ENCODE measurements at places on chromosomes 12 and 14.

GRCh38 chr12:111447571-111448265 lies 42.0 kb downstream of the SH2B3 start:
- no peak for DNase-seq

GRCh38 chr12:25395227-25395626 lies 144.5 kb upstream of the KRAS start:
- DNase-seq, result no peak

GRCh38 chr12:101552277-101552676 lies 42.5 kb upstream of the MYBPC1 start:
- DNase-seq, result peak; percentile 73

- no peak for DNase-seq
These were observed 94.5 kb upstream of the NRXN3 start for GRCh38 chr14:78075555-78076277.

- peak; percentile 7 for DNase-seq
These were observed 360.1 kb upstream of the TBX3 start for GRCh38 chr12:115044073-115044472.

GRCh38 chr12:97306147-97306546 lies 156.5 kb upstream of the RMST start:
- no peak for DNase-seq

- no peak for DNase-seq
These were observed 21.4 kb downstream of the OTUB2 start for GRCh38 chr14:94047581-94047980.

GRCh38 chr12:43957732-43958372 lies 122.0 kb downstream of the TMEM117 start:
- peak; percentile 59 for DNase-seq

DNA sequence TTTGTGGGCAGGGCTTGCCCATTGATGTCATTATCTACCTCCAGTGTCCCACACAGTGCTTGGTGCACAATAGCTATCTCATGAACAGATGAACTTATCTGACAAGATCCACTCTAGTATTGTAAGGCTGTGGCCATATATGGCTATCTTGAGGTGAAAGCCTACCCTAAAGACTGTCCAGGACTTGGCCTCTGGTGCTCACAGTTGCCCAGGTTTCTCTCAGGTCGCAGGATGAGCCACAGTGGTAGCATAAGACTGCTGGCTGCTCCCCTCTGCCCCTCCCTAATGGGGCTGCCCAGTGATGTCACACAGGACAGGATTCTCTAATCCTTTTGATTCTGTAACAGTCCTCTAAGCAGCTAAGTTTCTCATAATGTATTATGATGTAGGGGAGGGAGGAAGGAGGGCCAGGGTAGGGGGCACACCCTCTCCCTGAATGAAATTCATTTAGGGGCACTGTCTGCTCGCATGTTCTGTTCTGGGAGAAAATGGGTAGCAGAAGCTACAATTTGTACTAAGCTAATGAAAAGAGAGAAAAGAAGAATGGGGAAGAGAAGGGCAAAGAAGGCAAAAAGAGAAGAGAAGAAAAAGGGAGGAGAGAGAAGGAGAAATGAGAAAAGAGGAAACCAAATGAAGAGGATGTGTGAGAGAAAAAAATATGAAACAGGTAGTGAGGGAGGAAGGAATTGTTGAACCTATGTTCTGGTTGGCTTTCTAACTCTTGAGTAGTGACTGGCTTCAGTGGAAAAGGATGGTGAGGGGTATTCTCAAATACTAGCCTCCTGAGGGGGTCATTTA lies 3.4 kb upstream of the PPM1A start:
- no peak for DNase-seq

- DNase-seq, result no peak
These were observed 52.0 kb downstream of the PEBP1 start for GRCh38 chr12:118187751-118188435.

GRCh38 chr12:273382-273781 lies 10.7 kb upstream of the SLC6A13 start:
- no peak for DNase-seq

DNA sequence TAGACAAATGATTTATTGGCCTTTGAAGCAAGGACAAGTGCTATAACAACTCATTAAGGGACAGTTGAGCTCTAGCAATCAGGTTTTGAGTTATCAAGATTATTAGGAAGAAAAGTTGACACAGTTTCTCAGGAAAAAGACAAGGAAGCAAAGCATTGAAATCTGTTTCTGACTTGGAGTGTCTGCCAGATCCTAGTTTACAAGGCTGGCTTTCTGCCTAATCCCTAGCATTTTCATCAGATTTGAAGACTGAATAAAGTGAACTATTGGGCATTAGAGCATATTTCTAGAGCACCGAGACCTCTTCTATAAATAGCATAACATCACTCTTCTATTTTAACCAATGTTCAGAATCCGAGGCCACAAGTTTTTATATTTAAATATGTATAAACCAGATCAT lies 7.0 kb downstream of the SYT1 start:
- no peak for DNase-seq

DNA sequence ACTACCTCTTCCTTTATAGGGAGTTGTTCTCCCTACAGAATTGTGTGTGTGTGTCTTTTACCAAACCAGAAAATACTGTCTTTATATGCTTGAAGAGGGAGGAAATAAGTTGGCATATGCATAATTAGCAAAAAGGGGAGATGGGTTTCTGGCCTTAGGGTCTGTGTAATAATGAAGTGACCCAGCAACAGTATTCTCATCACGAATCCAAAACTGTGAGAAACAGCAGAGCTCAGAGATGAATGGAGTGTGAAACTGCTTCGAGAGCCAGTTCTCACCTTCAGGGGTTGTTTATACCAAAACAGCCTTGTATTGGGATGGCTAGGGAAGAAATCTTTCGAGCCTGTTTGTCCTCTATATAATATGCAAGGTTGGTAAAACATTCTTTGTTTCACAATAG lies 227.5 kb downstream of the MON2 start:
- no peak for DNase-seq

- no peak for DNase-seq
These were observed 327.2 kb downstream of the EMP1 start for GRCh38 chr12:13523536-13524307.

- DNase-seq, result no peak
These were observed at the start of gene ASCL1 for GRCh38 chr12:102957339-102958050. TSS of gene ASCL1 (plus strand) at chr12:102957674. CDS start at chr12:102958245, 571 bp downstream.

DNA sequence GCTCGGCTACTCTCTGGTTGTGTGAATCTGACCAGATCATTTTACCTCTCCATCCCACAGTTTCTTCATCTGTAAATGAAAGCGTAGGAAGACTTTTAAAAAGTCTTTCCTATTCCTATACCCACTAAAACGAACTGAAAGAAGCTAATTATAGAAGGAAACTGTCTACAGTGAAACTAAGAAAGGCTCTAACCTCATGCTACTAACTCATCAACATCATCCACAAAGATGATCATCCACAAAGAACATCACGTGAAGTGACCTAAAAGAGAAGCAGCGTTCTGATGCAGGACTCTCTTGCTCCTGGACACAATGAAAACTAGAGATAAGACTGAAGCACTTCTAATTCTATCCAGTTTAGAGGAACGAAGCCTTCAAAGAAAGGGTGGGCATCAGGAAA lies 58.5 kb upstream of the OSBPL8 start:
- no peak for DNase-seq

- DNase-seq, result no peak
These were observed 753.6 kb downstream of the SLC16A7 start for GRCh38 chr12:60349232-60349978.

DNA sequence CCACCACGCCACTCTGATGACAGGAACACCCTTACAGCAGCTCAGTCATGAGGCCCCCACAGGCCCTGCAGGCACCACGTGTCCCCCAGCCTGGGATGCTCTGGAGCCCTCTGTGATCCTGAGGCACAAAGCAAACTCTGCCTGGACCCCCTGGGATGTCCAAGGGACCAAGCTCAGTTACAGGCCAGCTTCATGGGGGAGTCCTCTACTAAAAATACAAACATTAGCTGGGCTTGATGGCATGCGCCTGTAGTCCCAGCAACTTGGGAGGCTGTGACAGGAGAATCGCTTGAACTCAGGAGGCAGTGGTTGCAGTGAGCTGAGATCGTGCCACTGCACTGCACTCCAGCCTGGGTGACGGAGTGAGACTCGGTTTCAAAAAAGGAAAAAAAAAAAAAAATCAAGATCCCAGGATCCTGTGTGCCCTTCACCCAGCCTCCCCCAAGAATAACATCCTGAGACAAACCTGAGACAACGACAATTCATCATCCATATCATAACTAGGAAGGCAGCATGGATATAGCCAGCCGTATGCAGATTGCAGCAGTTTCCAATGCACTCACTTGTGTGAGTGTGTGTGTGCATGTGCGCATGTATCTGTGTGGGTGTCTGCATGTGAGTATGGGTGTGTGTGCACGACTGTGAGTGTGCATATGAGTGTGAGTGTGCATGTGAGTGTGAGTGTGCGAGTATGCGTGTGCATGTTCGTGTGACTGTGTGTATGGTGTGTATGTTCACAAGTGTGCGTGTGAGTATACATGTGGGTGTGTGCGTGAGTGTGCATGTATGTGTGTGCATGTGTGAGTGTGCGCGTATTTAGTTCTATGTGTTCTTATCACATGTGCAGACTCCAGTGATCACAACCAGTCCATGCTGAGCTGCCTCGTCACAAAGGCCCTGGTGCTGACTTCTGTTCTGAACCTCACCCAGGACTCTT lies 52.1 kb downstream of the NCOR2 start:
- no peak for DNase-seq

GRCh38 chr12:114504311-114504710 lies 98.4 kb upstream of the TBX5 start:
- DNase-seq, result no peak

DNA sequence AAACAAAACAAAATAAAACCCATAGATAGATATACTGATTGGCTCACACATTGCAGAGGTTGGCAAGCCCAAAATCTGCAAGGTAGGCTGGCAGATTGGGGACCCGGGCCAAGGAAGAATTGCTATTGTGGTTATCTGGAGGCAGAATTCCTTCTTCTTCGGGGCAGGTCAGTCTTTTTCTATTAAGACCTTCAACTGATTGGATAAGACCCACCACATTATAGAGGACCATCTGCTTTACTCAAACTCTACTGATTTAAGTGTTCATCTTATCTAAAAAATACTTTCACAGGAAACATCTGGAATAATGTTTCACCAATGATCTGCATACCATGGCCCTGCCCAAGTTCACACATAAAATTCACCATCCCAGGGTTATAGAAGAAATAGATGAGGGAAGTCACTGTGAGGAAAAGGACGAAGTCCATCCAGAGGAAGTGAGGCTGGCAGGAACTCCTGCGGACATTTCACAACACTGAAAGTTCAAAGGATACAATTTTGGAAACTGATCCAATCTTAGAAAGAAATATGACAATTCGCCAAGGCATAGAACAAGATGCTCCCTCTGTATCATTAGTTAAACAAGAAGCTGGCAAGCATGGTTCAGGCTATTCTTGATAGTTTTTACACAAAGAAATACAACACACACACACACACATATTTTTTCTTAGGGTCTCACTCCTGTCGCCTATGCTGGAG lies 127.6 kb upstream of the MED13L start:
- DNase-seq, result no peak

DNA sequence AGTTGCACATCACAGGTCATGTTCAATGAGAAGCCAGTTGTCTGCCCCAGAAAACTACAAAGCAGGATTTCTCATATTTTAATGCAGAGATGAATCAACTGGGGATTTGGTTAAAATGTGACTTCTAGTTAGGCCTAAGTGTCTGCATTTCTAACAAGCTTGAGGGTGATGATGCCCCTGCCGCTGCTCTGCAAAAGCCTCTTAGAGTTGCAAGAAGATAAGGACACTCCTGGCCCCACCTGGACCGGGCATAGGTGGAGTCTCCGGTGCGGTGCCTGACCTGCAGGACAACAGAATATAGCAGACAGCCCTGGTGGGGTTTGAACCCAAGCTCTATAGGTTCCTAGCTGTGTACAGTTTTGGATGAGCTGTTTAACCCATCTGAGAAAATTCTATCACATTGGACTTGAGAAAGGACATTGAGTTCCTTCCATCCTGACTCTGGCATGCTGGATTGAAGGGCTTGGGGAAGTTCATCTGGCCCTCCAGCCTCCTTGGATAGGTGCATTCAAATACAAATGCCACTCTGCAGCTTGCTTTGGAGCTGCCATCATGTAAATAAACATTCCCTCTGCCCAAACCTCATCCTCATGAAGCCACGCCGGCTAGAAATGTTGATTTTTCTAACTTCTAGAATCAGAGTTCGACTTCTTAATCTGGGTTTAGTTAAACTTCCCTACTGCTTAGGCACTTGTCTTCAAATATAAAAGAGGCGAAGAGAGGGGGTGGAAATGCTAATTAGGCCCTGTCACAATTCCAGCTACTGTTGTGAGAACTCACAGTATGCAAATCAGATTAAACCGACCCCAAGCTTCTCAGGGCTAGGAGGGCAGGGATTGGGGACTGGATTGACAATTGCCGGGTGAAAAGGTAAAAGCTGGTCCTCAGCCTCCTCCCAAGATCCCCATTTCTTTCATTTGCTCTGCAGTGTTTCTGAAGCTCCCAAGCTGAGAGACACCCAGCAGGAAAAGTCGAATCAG lies 1225.6 kb downstream of the VRK1 start:
- no peak for DNase-seq

DNA sequence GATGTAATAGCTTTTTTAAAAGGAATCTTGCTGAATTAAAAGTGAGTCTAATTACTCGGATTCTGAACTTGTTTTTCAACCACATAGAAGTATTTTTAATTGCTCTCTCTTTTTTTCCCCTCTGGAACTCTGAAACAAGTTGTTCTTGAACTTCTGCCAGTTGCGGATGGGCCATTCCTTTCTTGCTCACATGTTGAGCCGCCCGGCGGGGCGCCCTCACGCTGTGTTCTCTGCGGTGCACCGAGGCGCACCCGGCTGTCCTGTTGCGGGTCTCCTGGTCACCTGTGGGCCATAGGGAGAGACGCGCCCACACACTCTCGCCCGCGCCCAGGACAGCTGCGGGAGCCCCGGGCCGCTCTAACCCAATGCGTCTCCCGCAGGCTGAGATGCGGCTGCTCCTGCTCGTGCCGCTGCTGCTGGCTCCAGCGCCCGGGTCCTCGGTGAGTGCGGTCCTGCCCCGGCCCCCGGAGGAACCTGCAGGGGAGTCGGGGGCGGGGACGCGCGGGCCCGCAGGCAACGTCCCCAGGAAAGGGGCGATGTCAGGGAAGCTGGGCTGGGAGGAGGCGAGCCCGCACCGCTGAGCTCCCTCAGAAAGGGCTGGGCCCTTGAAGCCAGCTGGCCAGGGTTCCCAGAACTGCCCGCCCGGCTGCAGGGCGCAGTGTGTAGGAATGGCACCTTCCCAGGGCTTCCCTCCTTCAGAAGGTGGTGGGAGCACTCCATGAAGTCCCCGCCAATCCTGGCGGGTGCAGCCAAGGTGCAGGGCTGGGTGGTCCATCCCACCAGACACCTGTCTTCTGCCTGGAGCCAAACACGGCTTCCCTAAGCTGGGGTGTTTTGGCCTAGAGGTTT lies 2.3 kb downstream of the PAPLN start:
- peak; percentile 24 for DNase-seq

GRCh38 chr14:21105095-21105494 lies 4.2 kb downstream of the TMEM253 start:
- DNase-seq, result no peak

DNA sequence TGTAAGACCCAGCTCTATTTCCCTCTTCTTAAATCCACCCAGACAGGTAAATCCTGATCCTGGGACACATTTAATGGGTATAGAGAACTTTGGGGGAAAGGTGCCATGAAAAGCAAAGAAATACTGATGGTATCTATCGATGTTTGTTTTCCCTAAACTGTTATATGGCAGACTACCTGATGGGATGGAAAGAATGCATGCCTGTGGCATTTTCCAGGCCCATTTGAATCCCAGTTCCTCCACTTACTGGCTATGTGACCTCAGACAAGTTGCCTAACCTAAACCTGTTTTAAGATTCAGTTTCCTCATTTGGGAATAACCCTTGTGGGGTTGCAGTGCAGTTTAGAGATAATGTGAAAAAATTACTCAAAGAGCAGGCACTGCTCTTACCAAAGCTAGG lies 404.5 kb downstream of the FUT8 start:
- no peak for DNase-seq
